ENCODE measurements at places on chromosomes 12 and 14.
A peak's percentile ranks its signal among the peaks of the same experiment; 100 is the strongest.

DNA sequence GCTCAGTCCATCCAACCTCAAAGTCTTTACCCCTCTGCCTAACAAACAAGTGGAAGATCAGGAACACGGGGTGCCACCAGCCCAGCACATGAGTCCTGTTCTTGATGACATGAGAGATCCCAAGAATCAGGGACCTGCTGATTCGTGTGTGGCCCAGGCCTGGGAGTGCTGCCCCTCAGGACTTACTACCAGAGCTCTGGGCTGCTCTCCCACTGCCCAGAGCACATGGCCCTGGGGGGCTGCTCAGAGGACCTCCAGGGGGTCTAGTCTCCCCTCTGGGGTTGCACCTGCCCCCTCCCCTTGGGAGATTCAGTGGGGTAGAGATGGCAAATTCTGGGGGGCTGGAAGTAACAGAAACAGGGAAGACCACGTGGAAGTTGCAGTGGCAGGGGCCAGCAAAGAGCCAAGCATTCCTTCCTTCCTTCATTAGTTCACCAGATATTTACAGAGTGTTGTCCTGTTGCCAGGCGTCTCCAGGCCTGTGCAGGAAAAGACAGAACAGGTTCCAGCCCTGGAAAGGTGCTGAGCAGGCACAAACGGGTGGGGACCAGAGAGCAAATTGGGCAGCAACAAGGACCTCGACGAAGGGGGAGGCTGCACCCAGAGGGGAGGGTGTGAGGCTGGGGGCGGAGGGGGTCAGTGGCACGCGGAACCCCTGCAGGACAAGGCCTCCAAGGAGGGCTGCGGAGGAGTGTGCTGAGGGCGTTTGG, 45.1 kb upstream of the MEG3 start:
- no peak for DNase-seq

- DNase-seq: no peak
Observed at GRCh38 chr12:130972586-130972950, 18.9 kb downstream of the ADGRD1 start.

GRCh38 chr14:27253966-27254365, 656.1 kb upstream of the NOVA1 start:
- DNase-seq: no peak

GRCh38 chr14:50559990-50560930, at the start of gene ATL1:
ATL1 (plus strand) TSS chr14:50560145; CDS start chr14:50560266, 121 bp downstream.
- DNase-seq: peak; percentile 22

DNA sequence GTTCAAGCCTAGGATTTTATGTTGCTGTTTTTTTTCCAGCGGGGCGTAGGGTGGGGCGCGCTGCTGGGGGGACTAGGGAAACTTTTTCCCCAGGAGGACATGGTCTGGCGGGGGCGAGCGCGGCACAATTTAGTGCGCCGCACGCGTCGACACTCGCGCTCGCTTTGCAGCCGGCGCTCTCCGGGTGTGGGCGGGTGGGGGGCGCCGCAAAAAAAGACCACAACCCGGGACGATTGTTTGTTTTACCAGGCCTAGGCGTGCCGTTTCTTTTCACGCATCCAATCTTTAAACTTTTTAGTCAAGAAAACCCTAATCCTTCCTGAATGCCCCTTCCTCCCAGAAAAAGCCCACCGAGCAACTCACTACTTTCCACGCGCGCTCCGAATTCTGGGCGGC, 865 bp upstream of the ZFP36L1 start:
- no peak for DNase-seq

DNA sequence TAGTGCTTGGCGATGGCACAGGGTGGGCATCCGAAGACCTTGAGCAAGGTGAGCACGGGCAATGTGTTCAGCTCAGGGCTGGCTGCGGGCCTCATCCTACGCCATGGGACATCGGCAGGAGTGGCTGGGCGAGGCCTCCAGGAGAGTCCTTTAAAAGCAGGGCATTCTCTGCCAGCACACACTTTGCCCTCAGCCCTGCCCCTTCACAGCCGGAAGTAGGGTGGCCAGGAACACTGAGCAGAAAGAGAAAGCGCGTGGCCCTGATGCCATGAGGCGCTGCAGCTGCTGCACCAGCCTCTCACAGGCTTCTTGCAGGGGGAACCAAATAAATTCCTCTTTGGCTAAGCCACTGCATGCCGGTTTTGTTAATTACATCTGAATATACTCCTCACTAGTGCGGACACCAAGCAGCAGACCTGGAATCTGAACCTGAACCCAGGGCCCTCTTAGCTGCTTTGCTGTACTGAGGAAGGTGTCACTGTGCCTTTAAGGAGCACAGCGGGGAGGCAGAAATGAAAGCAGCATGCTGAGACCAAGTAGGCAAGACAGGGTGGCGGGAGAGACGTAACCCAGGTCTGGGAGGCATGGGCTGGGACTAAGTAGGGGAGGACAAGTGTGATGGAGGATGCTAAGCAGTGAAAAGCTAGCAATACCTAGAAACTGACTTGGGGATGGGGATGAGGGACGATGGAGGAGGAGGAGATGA, 155.2 kb downstream of the TTC7B start:
- DNase-seq: no peak

DNA sequence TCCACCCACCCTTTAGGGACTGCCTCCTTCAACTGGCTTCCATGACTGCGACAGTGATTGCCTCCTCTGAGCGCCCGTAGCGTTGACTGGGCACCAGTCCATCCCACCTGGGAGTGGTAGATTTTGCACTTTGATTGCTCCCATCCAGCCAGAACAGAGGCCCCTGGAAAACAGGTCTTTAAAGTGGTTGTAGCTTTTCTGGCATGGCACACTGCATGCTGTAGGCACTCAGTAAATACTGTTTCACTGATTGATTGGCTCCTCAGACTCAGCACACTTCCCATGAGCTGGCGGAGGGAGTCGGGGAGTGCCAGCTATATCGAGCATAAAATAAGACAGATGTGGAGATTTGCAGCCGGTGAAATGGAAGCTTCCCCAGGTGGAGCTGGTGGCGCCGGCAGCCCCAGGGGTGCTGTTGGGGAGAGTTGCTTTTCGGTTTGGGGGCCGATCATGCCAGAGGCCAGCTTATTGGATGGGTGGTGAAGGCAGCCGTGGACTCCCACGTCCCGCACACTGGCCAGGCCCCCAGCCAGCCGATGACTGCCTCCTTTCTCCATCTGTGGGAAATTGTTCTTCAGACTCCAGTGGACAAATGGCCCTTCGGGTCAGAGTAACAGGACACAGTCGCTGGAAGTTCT, 200.2 kb downstream of the TSPAN9 start:
- no peak for DNase-seq
